ENCODE measurements at places on chromosomes 11 and 22.
A peak's percentile ranks its signal among the peaks of the same experiment; 100 is the strongest.

GRCh38 chr11:66359662-66360087 is 11.9 kb downstream of the SLC29A2 start:
- DNase-seq = no peak

DNA sequence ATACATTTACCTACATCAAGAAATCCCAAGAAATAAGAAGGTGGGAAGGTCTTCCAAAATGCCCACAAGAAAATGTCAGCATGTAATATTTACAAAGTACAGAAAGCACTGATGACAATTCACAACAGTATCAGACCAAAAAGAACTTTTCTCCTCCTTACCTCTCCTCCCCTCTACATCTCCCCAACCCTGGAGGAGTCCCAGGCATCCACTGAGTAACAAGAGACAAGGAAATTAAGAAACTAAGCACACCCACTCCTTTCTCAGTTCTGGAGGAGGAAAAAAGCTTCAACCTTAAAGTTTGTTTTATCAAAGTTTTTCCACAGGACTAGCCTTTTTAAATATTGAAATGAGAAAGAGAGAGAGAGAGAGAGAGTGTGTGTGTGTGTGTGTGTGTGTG is 2.0 kb upstream of the SERGEF start:
- DNase-seq = no peak

- no peak for DNase-seq
Measured at GRCh38 chr11:8332196-8332595, 68.5 kb upstream of the LMO1 start.

GRCh38 chr11:95680169-95680929 is 109.2 kb downstream of the FAM76B start:
- DNase-seq = no peak

DNA sequence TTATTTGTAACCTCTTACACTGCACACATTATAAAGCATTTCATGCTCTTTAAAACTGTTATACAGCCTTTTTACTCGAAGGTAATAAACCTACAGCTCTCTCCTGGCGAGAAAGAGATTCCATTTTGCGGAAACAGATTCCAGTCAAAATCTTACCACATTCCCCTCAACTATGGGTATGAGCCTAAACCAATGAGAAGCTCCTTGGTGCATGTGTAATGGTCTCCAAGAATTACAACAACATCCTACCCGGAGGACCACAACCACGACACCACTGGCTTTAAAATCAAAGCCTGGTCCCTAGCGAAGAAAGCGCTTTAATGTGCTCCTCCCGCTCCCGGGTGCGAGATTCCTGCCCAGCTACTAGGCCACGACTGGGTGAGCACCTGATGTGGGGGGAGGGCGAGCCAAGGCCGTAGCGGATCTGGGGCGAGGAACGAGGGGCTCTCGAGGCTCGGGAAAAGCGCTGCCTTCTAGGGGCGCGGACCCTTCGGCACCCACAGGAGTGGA is 821 bp downstream of the CELF1 start:
- peak; percentile 47 for DNase-seq

DNA sequence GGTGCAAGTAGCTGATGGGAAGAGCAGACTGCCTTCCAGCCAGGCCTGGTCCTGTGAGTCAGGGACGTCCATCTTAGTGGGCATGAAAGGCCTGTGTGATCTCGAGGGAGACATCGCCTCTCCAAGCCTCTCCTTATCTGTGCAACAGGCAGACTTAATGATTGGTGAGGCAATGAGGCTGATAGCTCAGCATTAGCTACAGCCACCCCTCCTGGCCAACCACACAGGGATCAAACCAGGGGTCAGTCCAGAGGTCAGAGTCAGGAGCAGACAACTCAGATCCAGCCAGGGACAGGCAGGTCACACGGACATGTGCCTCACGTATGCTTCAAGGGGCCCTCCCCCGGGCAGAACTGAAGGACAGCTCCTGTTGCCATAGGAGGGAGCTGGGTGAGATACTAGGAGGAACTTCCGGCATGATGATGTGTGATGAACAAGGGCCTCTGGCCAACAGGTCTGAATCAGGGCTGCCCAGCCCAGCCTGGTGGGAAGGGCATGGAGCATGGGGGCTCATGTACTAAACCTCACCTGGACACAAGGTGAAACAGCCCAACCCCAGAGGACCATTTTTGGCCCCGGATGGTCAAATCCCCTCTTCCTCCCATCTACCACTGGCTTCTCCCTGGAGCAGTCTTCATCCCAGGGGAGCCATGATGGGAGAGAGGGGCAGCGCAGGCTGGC is 2.8 kb upstream of the APOC3 start:
- DNase-seq = no peak

DNA sequence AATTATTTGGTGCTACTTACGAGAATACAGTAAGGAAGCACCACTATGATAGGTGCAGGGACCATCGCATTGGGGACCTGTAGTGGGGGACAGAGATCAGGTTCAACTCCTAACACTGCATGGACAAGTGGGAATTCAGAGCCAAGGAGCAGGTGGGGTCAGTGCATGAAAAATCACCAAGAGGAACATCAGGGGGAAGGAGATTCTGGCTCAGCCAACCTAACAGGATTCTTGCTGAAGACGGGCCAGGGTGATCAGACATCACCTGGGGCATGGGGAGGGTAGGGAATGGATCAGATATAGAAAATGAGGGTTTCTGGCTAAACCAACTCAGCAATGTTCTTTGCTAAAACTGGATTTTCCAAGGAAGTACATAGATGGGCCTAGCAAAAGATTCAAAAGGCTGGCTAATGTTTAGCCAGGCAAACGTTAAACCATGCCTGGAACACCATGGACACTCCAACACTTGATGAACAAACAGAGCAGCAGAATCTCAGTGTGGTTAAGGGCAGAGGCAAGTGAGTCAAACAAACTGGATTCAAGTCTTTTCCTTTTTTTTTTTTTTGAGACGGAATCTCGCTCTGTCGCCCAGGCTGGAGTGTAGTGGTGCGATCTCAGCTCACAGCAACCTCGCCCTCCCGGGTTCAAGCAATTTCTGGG is 70.0 kb downstream of the MICAL3 start:
- no peak for DNase-seq

- DNase-seq = no peak
Measured at GRCh38 chr11:10746871-10747270, 4.2 kb upstream of the CTR9 start.

DNA sequence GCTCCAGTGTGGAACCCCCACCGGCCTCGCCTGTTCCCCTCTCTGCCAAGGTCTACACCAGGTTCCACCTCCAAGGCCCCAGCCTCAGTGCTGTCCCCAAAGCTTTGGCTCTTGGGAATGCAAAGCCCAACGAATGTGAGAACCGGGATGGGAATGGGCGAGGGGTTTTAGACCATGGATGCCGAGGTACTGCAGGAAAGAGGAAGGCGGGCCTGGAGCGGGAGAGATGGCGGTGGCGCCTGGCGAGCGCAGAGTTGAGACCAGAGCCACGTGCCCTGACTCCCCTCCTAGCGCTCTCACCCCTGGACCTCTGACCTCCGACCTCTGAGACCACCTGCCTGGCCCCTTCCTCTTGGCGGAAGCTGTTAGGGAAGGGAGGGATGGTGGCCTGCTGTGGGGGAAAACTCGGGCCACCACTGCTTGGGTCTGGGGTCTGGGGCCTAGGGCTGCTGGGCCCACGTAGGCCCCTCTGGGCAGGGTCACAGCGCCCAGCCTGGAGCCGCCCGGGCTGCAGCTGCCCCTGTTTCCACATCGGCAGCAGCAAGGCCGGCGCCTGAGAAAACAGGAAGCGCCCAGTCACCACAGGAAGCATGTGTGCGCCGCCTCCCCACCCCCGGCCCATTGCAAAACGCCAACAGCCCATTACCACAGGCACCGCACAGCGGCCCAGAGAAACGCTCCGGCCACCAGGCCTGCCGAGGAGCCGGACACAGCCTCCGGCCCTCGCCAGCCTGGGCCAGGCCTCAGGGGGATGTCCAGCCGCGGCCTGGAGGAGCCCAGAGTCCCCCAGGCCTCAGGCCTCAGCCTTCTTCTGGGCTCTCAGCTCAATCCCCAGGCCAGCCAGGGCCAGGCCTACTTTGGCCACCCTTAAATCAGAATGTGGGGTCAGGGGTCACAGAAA is 13.8 kb upstream of the SLC39A13 start:
- DNase-seq = peak; percentile 72

- DNase-seq = no peak
Measured at GRCh38 chr11:119872611-119873310, 143.8 kb upstream of the NECTIN1 start.

DNA sequence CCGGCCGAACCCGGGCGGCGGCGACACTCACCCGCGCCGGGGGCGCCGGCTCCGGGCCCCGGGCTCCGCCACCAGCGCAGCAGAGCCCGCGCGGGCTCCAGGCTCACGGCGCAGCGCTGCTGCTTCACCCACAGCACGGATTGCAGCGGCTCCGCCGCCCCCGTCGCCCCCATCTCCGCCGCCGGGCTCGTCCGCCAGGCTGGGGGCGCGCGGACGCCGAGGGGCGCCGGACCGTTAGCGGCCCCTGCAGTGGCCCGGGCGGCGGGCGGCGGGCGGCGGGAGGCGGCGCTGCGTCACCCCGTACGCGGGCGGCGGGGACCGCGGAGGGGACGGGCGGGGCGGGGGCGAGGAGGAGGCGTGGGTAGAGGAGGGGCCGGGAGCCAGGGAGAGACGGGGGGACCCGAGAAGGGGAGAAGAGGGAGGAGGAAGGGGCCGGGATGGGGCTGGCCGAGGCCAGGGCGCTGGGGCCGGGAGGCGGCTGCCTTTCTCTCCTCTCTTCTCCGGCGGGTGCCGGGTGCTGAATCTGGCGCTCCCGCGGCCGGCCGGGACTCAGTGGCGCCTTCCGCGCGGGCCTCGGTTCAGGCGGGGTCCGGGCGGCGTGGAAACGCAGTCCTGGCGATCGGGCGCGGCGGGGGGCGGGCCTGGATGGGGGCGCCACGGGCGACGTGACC is at the start of gene CERK:
Gene CERK (minus strand): TSS at position 277 of the 671 bp plus-strand sequence. CDS start 104 bp downstream, at position 173.
- peak; percentile 81 for DNase-seq

DNA sequence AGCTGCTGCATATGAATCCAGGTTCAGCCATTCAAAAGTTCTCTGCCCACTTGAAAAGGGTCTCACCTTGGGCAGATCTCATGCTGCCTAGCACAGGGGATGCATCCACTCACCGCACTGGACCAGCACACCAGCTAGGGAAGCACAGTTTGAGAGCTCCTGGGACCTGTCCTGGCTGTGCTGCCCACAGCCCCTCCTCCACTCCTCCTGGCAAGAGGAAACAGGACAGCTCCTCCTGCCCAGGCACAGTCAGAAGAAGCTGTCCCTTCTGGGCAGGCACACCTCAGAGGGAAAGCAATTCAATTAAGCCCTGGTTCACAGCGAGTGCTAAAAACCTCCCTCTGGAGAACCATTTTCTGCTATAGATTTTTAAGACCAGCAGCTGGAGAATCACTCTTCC is 146.7 kb downstream of the ST3GAL4 start:
- no peak for DNase-seq

DNA sequence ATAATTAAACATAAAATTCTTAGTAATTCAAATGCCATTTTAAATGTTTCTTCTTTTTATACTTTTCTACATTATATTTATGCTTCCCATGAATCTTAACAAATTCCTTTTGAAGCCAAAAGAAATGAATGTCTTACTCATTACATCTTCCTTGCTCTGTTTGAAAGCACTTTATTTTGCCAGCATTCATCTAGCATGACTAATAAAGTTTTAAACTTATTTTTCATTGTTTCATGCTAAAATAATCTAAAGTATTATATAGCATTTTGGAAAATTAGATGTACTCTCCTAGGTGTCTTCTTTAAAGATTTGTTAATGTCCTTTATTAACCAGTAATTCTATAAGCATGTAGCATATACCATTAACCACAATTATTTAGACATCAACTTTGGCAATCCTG is 9.7 kb upstream of the PIWIL4 start:
- no peak for DNase-seq

DNA sequence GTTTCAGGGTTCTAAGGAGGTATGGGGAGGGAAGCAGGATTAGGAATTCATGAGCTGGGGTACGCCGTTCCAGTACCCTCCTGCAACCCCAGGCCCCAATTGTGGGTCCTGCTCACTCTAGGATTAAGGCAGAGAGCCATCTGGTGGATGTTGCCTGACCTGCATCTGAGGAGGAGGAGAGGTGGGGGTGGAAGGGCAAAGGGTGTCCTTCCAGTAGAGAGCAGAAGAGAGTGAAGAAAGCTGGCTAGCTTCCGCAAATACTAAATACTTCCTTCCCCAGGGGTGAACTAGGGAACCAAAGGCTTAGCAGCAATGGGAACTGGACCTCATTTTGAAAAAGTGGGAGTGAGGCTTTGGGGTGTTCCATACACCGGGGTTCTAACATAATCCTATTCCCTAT is 10.6 kb downstream of the LRRC51 start:
- DNase-seq = peak; percentile 82

DNA sequence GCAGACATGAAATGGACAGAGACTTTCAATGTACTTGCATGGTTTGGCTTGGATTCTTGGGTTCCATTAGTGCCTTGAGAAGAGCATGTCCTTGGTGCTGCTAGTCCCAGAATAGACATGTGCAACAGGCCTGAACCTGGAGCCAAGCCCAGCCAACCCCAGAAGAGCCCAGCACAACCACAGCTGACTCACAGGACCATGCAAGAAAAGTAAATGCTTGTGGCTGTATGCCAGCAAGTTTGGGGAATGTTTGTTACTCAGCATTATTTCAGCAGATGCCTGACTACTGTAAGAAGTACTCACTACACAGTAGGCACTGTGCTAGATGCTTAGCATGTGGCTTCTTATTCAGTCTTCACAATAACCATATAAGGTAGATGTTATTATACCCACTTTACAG is 39.2 kb upstream of the HMGXB4 start:
- no peak for DNase-seq

DNA sequence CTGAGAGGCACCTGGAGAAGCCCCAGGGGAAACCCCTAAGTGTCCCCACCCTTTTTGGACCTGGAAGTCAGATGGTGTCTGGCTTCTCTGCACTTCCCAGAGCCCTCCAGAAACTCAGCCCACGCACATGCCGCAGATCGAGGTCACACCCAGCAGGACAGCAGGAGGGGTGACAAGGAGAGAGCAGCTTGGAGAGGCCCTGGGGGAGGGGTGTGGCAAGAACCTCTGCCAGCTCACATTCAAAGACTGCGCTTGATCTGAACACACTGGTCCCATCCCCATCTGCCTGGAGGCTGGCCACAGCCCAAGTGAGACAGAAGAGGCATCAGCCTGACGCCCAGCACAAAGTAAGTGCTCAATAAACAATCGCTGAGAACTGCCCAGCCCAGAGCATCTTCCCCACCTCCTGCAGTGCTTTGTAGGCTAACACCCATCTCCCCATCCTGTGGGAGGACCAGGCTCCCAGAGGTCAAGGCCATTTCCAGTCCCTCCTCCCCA is 21.4 kb downstream of the TMPRSS6 start:
- no peak for DNase-seq
